ENCODE measurements at places on chromosomes 3 and 15.

DNA sequence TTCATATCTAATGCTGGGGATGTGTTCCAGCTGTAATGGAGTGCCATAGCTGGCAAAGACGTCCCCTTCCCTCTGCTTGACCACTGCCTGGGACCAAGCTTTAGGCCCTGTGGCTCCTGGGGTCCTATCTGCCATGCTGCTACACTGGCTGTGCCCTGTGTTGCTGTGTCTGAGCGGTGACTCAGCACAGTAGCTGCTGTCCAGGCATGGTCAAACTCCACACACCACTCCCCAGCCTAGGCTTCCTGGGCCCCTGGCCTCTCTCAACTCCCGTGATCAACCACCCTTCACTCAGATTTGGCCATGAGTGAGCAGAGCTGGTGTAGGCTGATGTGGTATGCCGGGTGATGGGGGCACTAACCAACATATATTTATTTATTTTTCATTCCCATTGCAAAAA lies 27.0 kb downstream of the EPHB1 start:
- DNase-seq = peak; percentile 25

GRCh38 chr3:179265875-179266274 lies 15.0 kb upstream of the KCNMB3 start:
- DNase-seq = no peak

DNA sequence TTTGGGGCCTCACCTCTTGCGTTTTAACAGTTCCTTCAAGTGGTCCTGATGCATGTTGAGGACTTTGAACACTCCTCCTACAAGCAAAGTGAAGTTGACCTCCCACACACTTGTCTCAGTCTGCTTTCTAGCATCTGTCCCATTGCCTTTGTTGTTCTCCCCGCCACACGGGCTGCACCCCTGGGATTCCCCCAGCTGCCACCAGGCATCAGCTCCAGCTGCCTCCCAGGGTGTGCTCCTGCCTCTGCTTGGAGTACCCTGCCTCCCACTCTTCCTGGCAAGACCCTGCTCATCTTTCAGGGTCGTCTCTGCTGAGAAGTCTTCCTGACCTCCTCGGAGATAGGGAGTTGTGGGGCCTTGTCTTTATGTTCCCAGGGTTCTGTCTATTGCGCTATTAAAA lies 52.2 kb downstream of the IGF1R start:
- no peak for DNase-seq

DNA sequence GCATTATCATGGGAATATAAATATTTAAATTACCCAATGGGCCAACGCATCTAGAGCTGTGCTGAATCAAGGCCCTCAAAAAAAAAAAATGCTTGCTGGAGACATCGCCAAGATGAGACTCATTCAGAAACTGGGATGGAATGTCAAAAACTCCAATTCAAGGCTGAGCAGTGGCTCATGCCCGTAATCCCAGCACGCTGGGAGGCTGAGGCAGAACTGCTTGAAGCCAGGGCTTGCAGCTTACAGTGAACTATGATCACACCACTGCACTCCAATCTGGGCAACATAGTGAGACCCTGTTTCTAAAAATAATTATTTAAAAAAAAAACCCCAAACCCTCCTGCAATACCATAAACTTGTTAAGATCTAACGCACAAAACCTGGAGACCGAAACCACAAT lies 3.1 kb upstream of the CACNA1D start:
- DNase-seq = no peak

DNA sequence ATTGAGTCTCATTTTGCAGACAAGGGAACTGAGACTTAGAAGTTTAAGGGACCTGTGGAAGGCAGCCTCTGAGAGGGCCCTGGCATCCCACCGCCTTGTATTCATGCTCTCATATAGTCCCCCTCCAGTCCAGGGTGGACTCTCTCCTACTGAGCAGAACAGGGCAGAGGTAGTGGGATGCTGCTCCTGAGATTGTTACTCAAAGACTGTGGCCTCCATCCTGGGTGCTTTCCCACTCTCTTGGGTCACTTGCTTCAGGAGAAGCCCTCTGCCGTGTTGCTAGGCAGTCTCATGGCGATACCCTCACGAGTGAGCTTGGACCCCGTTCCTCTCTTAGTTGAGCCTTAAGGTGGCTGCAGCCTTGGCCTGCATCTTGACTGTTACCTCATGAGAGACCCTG lies 22.2 kb upstream of the ADCY5 start:
- no peak for DNase-seq

DNA sequence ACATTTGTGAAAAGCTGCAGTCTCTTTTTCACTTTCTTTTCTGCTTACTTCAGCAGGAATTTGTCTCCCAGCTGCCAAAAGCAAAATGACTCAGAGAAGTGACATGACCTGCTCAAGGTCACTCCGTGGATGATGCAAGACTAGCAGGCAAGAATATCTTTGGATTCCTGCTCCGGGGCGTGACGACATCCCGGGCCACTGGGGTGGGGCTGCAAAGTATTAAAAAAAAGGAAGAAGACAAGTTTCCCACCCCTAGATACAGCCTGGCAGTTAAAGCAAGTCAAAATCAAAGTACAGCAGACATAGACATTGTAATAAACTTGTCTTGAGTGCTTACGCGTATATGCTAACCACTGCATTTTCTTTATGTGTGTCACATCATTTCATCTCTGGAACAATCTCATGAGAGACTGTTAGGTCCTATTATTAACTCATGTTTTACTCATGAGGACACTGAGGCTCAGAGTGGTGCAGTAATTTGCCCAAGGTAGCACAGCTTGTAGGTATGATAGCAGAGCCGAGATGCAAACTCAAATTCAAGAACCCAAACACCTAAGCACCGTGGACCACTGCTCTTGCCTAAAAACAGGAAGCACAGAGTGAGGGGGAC lies 485.2 kb upstream of the PROK2 start:
- DNase-seq = peak; percentile 93

DNA sequence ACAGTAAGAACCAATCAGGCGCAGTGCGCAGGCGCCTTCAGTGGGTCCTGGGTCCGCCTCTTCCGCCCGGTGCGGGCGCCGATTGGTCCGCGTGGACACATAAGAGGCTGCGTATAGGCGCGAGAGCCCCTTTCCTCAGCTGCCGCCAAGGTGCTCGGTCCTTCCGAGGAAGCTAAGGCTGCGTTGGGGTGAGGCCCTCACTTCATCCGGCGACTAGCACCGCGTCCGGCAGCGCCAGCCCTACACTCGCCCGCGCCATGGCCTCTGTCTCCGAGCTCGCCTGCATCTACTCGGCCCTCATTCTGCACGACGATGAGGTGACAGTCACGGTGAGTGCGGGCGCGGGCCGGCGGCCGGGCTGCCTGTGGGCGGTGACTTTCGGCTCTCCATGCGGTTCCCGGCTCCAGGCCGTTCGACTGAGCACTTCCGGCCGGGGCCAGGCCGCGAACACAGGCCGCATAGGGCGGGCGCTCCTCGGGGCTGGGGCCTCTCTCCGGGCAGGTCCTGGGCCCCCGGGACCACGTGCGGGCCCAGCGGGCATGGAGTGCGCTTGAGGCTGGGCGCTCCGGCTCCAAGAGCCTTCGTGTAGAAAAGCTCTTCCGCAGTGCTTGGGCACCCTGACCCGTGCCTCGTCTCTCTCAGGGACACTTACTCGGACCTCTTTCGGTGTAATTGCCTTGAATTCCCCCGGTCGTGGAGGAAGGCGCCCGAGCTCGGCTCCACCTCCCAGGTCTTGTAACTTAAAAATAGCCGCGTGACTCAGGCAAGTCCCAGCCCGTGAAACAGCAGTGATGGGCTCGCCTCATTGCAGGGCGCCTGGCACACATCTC lies at the start of gene RPLP1:
TSS of gene RPLP1 (plus strand) at position 127 of the 830 bp plus-strand sequence. CDS start at position 258, 131 bp downstream.
- DNase-seq = peak; percentile 98

DNA sequence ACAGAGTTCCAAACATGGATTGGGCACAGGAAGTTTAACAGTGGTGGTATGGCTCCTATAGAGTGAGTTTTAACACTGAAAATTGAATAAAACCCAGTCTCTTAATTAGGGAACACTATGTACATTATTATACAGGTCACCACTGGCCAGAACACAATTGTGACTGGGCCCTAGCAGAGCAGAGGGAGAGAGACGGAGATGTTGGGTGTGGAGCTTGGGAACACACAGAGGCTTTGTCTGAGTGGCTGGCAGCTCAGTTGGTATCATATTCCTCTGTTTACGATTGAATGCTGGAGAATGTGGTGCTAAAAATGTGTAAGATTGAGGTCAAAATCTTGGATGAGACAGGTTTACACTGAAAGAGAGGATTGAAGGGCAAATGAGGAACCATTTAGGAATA lies 6.8 kb upstream of the MOBP start:
- DNase-seq = no peak

DNA sequence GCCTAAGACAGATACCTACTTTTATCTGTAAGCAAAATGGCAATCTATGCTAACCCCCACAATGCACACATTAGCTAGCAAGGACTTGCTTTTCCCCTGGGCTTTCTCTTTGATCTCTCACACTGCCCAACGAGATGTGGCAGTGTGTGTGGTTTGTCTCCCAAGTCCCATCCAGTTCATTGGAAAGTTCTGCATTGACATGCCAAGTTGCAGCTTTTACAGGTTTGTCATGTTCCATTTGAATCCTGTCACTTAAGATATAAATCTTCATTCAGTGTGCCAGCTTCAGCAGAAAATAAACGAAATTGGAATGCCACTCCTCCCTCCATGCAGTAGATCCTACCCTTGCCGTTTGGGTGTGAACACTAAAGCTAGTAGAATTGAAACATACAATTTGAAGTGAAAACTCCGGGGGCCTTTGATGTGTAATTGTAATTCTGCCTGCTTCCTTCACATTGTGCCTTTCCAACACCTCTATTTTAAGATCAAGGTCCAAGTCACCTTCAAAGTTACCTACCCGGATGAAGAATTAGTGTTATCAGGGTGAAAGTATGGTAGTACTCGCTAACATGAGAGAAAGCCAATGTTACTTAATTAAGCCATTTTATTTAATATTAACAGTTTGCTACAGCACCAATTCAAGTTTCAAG lies 130.9 kb upstream of the BHLHE40 start:
- DNase-seq = peak; percentile 65

GRCh38 chr3:145903472-145904013 lies 257.4 kb downstream of the PLOD2 start:
- no peak for DNase-seq

DNA sequence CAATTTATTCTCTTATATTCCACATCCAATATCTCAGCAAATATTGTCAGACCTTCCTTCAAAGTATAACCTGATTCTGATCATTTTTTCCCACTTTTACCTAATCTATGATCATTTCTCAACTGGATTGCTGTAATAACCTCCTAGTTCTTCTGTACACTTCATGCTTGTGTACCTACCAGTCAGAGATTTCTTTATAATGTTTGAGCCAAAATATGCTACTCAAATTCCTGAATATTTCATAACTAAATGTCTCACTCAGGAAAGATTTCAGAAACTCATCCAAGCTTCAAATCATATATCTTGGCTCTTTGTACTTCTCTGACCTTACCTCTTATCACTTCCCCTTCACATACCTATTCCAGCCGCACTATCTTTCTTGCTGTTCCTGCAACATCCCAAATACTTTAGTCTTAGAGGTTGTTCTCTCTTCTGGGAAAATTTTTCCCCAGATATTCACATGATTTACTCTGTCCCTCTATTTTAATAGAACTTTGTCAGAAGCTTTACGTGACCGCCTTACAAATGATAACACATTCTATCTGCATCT lies 20.0 kb downstream of the BCHE start:
- no peak for DNase-seq

- DNase-seq = no peak
Observed at GRCh38 chr3:71542521-71543370, 40.8 kb downstream of the FOXP1 start.

DNA sequence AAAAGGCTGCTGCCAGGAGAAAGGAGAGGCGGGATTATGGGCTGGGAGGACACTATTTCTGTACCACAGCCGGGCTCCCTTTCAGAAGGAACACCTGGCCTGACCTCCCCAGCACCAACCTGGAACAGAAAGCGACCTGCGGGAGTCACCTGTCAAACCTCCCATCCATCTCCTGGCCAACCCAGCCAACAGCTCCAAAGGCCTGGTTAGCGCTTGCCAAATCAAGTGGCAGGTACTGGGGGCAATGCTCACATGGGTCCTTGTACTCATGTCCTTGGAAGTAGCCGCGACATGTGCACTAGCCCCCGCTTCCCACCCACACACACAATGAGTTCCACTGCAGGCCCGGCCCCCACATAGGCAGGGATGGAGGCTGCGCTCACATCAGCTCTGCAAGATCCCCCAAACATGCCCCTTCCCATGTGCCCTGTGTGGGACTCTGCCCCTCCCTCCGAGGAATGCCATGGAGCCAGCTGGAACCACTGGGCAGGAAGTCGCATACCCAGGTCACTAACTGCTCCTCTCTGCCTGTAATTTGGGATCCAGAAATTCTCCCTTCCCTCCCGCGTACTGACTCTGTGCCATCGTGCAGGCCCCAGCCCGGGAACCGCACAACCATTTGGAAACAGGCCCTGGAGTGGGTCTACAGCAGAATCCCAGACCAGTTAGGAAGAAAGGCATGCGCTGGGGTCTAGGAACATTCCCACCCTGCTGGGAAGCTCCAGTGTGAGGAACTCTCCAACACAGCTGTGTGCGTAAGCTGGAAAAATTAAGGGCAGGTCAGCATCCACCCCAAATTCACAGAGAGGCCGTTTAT lies 98.9 kb downstream of the LRIG1 start:
- DNase-seq = no peak

- no peak for DNase-seq
Observed at GRCh38 chr3:127452321-127452821, 138.2 kb downstream of the TPRA1 start.

- no peak for DNase-seq
Observed at GRCh38 chr3:181999314-181999713, 287.6 kb downstream of the SOX2 start.

GRCh38 chr3:16374047-16374934 lies 109.3 kb downstream of the OXNAD1 start:
- DNase-seq = no peak

GRCh38 chr3:8255725-8256124 lies 245.9 kb upstream of the LMCD1 start:
- no peak for DNase-seq

DNA sequence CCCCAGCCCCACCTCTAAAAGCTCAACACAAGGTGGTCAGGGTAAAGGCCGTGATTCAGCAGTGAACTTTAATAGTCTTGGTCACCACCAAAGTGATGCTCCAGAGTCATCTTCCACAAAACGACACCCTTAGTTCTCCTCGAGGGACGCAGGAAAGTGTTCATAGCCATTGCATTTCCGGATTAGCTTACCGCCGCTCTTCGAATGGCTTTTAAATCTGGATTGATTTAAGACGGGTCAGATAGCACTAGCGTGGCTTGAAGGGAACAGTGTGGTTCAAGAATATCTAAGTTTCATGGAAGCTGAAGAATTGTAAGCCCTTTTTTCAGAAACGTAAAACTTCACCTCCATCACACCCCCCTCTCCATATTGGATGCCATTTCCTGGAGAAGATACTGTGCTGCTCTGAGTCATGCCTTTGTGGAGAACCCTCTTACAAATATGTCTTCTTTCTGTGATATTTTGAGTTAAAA lies 829 bp downstream of the RNF7 start:
- DNase-seq = no peak

DNA sequence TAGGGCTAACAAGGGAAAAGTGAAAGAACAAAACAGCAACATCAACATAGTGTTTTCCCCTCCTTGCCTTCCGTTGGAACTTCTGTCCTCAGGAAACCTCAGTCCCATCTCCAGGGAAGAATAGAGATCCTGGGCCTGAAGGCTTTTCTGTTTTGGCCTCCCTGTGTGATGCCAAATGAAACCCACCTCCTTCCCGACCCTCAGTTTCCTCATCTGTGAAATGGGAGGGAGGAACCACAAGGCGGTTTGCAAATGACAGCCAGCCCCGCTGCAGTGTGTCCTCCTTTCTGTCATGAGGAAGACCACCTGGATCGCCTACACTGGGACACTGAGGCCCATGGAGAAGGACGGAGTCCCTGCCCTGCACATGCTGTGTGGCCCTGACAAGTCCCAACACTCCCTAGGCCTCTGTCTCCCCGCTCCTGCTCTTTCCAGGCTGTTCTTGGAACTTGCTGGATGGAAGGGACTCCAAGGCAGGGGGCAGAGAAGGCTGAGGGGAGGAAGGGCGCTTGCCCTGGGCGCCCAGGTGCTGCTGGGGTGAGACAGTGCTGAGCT lies 28.5 kb upstream of the FBLN2 start:
- no peak for DNase-seq

All from small intestine (tissue), 16 donors.